Stimulated activated CD4-positive, alpha-beta T cell treated with anti-CD3 and anti-CD28 coated beads, Interleukin-15, amount 100 ng/mL, for 48 hours (primary cell): ENCODE measurements at places on chromosomes 2 and 18.
A peak's percentile ranks its signal among the peaks of the same experiment; 100 is the strongest.

DNA sequence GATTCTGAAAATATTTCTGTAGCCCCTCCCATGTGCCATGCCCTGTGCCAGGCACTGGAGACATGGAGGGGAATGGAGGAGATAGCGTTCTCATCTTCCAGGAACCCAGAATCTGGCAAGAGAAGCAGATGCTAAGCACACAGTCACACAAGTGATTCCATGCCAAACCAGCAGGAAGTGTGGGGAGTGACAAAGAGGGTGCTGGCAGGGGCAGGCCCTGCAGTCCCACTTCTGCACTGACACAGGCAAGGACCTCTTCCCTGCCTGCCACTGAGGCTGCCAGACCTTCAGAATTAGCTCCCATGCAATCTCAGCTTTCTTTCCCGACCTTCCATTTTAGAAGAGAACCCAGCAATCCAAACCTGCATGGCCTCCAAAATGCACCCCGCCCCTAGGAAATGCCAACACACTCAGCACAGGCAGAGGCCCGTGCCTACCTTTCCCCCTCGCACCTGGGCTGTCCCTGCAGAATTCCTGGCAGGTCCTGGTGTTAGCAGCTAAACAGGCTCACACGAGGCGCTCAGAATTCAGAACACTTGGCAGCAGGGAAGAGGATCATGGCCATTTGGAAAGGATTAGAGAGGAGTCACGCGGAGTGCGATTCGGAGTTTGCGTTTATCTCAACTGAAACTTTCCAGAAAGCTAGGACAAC is 155.3 kb downstream of the MSH2 start:
- DNase-seq, result no peak

DNA sequence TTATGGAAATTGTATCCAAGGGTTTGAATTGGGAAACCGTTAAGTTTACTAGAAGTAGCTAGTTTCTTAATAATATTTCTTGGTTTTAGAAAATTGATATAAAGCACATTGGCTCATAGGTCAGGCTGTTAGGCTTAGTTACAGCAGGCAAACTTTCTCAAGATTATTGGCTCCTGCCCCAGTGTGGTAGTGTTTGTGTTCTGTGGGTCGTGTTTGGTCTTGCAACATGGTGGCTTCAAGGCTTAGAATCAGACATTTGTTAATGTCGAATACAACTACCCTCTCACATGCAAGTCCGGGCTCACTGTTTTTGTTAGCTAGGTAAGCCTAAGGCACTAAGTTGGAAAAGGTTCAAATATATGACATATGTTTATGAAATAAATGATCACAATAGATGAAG is 19.6 kb downstream of the CERS6 start:
- DNase-seq, result no peak

DNA sequence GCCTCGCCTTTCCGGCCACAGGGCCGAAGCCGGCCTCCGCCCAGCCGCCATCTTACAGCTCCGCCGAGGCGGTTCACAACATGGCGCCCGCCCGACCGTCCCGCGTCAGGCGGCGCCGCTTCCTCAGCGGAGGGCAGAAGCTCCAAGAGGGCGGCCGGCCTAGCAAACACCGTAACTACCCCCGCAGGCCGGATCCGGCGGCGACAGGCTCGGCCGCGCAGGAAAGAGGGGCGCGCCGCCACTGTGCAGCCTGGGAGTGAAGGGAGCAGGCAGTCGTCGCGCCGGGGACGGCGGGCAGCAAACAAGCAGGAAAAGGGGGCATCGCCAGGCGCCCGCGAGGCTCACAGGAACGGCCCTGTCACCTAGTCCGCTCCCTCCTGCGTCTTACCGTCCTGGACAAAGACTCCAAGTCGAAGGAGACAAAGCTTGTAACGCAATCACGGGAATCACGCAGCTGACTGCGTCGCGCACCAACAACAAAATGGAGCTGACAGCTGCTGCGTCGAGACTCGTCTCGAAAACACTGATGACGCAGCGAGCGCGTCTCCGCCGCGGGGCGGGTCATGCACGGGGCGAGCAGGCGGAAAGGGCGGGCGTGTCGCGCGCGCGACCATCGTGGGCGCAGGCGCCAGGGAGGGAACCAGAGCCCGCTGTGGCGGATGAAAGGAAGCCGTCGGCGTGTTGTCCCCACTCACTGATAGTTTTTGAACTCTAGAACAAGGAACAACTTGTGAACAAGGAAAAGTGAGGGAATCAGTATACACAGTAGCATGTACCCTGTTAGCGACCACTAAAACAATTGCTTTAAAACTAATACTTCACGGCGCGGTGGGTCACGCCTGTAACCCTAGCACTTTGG is at the start of gene CLK1:
Gene CLK1, minus strand, starts transcription at position 483 of the 859 bp plus-strand sequence. CDS start 2,796 bp downstream, outside the sequence.
- peak; percentile 97 for DNase-seq

- no peak for DNase-seq
These were observed 11.8 kb downstream of the TBR1 start for GRCh38 chr2:161427664-161428587.

DNA sequence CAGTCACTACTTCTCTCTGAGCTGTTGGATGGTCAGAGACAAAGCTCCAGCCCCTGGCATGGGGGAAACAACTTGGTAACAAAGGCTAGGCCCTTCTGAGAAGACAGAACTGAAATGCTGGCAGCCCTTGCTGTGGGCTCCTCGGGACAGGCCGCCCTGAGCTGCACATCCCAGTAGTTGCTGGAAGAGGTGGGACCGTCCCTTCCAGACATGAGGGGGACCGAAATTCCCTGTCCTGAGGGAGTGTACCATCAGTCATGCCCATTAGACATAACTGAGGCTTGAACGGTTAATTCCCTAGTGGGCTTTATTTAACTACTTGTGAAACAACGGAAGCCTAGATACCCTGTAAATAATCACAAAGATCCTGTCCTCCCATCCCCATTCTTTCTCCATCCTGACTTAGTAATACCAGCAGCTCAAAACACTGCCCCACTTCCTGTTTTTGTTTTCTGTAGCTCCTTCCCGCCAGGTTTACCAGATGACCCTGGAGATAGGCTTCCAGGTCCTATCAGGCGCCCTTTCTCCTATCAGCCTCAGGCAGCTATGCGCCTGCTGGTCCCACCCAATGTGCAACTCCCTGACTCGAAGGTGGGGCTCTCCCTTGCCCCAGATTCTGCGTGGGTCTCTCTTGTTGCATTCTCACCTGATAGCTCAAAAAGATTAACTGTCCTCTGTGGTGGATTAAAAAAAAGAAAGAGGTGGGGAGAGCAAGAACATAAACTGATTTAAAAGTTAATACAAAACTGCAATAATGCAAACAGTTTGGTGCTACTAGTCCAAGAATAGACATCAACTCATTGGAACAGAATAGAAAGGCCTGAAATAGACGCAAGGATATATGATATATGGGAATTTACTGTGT is 37.0 kb upstream of the NT5DC4 start:
- no peak for DNase-seq

DNA sequence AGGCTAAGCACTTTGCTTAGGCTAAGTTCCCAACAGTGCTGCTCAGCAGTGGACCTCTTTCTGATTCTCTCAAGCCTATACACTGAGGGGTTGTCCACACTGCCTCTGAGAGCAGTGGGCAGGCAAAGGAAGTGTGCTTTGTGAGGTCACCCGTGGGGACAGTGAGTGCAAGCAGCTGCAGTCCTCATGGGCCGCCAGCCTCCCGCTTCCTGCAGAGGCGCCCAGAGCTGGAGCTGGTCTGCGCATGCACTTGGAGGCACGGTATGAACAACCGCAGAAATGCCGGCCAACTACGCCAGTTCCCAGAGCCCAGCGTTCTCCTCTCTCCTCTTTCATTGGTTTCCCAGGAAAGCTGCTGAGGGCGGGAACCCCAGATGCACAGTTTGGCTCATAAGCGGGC is 149.5 kb upstream of the DLX2 start:
- no peak for DNase-seq

- no peak for DNase-seq
These were observed 3.1 kb downstream of the FIGN start for GRCh38 chr2:163732727-163733126.

DNA sequence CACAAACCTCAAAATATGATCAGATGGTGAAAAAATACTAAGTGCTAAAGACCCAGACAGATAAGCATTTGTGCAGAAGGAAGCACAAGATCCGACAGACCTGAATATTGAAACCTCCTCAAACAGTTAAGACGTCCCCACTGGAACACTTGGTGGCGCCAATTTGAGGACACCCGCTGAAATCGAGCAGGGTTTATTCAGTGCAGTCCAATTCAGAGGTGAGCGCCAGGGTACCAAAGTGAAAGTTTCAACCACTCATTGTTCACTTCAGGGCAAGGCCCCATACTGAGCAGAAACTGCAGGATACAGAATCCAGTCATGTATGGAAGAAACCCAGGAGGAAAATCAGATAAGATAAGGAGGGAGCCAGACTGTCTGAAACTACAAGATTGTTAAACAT is 417.6 kb downstream of the LRRTM4 start:
- DNase-seq, result no peak

DNA sequence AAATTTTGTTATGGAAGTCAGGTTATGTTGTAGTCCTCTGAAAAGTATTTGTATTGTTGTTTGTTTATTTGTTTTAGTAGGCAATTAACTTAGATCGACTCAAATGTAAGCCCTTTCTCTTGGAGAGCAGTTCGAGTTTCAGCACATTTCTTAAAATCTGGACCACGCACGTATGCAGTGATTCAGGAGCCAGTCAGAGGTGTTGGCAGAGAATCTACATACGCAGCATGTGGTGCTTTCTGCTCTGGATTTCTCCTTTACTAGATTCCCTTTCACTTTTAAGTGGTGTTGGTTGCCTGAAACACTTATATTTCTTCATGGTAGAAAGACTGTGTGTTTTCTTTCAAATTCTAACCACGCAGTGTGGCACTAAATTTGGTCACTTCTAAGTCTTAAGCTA is 773.9 kb upstream of the LRATD1 start:
- DNase-seq, result no peak

DNA sequence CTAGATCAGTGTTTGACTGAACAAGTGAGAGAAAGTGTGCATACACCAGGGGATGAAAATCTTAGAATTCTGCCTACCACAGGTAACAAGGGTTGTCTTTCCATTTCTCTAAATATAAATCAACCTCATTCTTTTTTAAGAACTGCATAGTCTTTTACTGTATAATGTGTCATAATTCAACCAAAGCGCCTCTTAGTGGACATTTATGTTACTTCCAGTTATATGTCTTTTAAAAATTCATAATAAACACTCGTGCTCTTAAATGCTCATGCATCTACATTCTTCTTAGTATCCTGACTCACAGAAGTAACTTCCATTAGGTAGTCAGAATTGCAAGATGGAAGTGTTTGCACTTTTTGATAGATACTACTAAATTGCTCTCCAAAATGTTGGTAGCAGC is 76.2 kb downstream of the CHRNA1 start:
- no peak for DNase-seq

GRCh38 chr2:56049233-56049845 is 125.8 kb upstream of the EFEMP1 start:
- no peak for DNase-seq

GRCh38 chr2:22198381-22199283 is 1074.9 kb downstream of the TDRD15 start:
- no peak for DNase-seq

GRCh38 chr18:8366656-8367055 is 242.6 kb upstream of the RAB12 start:
- DNase-seq, result no peak

- no peak for DNase-seq
These were observed 69.2 kb downstream of the NABP1 start for GRCh38 chr2:191747170-191747530.

- no peak for DNase-seq
These were observed 1.8 kb downstream of the SLC4A3 start for GRCh38 chr2:219628986-219629901.

DNA sequence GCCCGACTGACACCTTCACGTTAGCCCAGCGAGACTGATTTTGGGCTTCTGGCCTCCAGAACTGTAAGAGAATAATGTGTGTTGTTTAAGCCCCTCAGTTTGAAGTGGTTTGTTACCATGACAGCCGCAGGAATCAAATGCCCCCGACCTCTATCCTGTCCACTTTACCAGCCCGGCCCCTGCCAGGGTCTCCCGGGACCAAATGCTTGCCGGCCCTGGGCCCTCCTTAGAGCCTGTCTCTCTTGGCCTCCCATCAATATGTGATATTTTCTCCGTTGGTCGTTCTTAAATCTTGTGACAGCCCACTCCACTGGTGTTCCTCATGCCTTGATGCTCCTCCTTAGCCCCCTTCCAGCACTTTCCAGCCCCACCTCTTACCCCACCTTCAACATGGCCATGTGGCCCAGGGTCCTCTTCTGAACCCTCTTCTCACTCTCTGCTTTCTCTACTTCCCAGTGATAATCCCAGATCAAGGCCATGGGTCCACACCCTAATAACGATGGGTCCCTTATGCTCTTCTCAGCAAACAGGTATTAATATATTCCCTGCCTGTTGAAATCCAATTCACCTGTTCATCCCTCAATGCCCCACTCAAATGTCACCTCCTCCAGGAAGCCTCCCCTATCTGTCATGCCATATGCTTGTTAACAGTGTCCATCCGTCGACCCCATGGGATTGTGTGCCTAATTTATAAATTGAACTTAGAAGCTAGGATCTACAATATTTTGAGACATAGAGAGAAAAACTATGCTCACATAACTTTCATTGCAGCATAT is 192.8 kb downstream of the ZFP36L2 start:
- no peak for DNase-seq

DNA sequence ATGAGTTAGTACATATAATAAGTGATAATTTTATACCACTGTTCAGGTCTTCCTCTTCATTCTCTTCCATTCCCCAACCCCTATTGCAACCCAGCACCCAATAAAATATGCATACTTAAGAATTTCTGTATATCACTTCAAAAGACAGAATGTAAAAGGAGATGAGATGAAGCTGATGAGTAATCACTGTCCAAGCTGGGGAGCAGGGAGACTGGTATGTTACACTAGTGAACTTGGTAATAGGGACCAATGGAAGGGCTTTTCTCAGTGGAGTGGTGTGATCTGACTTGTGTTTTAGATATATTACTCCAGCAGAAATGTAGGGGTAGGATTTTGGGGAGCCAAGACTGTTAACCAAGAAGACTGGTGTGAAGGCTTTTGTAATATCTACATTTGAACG is 18.0 kb upstream of the ARHGAP28 start:
- no peak for DNase-seq

DNA sequence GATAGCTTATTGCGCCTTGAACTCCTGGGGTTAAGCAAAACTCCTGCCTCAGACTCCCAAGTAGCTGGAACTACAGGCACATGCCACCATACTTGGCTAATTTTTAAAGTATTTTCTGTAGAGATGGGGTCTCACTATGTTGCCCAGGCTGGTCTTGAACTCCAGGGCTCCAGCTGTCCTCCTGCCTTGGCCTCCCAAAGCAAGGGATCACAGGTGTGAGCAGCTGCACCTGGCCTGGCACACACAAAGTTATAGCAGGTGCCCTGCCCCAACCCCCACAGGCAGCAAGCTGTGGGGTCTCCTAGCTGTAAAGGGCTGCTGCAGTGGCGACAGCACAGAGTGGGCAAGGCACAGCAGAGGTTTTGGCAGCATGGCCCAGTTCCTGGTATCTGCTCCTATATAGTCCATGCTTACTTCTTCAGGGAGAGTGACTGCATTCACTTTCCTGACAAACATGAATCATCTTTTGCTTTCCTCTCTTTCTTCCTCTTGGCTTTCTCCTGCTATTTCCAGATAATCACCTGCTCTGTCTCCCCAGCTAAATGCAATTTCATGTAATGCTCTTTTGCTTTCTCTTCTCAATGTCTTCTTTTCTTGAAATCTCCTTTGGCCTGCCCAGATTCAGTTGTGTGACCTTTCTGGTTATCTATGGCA is 27.3 kb upstream of the METAP1D start:
- DNase-seq, result no peak
